Activated CD8-positive, alpha-beta memory T cell treated with anti-CD3 and anti-CD28 coated beads for 1 hour (primary cell): ENCODE measurements at places on chromosomes 12 and 14.

GRCh38 chr12:115632308-115632707 is 645.2 kb downstream of the MED13L start:
- no peak for DNase-seq

DNA sequence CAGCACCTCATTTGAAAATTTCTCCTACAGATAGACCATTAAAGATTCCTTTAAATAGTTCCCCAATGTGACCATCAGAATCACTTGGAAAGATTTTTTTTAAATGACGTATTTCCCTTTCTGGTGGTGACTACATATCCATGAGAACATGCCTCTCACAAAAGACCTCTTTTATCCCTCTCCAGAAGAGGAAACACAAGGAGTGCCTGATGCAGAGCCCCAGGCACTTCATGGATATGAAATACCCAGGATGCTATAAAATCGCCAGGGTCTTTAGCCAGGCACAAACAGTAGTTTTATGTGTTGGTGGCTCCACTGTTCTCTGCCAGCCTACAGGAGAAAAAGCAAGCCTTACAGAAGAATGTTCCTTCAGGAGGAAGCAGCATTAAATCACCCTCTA is 97.1 kb downstream of the ETNK1 start:
- DNase-seq: no peak

GRCh38 chr14:22163051-22163450 is 426.0 kb downstream of the DAD1 start:
- no peak for DNase-seq

DNA sequence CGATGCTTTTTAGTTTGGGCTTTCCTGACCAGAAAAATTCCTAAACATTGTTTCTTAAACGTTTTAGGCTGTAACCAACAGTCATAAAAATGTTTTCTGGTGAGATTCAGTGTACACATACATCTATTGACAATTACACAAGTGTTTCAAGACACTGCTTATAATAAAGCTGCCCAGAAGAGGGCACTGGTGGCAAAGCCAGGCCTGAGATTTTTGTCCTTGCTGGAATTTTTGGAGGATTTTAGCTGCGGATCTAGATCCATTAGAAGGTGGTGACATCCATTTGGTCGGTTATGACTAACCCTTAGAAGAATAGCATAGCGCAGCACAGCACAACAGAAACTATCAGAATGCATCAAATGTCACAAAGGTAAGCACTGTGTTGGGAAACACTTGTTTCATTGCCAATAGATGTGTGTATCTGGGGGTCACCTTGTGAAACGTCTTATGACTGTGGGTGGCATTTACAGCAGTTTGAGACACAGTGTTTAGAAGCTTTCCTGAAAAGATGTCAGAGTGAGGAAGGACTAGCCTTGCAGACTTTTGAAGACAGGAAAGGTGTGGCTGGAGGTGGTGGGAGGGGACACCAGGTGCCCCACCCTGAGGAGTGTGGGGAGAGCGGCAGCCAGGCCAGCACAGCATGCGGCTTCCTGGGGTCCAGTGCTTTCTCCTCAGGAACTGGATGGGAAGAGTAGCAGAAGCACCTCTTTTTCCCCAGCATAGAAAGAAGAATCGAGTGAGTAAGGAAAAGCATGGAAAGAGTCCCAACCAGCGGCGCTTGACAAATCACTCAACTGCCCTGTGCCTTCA is 54.7 kb upstream of the FKBP4 start:
- no peak for DNase-seq

DNA sequence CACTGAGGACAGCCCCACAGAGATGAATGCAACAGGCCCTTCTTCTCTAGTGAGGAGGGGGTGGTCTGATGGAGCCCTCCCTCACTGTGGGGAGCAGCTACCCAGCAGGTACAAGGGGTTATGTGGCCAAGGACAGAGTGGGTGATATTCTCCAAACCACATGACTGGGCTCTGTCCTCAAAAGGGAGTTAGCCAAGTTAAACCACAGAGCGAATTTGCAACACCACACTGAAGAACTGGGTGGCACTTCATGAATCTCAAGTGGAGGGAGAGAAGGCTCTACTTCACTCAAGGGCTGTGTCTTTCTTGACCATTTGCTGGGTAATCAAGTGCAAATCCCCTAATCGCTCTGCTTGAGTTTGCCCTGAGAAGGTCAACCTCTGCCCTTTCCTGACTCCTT is 12.5 kb downstream of the GPR68 start:
- DNase-seq: no peak

DNA sequence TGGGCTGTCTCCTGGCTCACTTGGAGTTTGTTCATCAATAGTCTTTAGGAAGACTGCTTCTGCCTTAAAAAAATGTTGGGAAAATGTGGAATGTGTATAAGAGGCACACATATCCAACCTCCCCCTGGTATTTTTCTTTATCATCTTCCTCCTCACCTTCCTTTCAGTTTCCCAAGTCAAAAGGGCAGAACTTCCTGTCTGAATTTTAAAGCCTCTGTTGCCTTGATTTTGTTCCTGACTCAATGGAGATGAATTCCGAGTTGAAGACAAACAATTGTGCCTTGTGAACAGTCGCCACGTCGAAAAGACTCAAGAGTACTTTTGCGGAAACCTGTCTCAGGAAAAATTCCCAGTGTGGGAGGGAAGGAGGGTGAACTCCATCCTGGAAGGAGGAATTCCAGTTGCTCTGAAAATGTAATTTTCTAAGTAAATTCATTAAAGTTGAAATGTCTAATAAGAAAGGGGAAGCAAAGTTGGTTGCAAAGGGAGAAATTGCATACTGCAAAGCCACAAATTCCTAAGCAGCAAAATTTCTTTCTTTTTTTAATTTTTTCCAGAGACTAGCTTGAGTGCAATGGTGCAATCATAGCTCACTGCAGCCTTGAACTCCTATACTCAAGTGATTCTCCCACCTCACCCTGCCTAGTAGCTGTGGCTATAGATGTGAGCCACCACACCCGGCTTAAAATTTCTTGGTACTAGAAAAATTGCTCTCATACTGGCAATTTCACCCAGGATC is 50.2 kb upstream of the ELK3 start:
- DNase-seq: no peak
